Stimulated activated CD8-positive, alpha-beta memory T cell treated with anti-CD3 and anti-CD28 coated beads, Interleukin-15, amount 100 ng/mL, for 4 hours (primary cell): ENCODE measurements at places on chromosomes 3 and 15.

DNA sequence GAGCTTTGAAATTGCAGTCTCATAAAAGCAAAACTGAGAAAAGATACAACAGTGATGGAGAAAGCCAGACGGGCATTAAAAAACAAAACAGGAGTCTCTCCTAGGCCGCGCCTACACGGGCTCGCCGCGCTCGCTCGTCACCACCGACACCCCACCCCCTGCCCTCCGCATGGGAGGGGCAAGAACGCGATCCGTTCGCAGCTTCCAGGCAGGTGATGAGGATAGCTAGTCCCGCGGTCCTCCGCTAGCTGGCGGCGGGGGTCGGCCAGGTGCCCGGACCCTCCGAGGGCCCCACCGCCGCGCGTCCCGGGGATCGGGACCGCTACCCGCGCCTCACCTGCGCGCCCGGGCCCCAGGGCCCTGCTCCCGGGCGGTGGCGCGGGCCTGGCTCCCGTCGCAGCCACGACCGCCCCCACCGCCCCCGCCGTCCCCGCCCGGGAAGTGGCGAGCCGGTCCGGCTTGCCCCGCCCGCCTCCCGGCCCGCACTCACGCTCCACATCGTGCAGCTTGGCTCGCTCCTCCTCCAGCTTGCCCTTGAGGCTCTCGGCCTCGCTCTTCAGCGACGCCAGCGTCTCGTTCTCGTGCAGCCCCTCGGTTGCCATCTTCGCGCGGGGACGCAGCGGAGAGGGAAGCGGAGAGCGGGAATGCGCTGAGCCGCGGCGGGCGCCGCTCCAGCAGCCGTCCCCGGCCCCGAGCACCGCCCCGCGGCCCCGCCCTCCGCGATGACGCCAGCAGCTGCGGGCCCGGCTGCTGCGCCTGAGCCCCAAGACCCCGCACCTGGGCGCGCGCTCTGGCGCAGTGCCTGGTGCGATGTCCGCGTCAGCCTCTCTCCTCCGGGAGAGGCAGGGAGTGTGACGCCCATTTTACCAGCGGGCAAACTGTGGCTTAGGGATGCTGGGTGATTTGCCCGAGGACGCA is 11.7 kb downstream of the GNB5 start:
- peak; percentile 77 for DNase-seq

- no peak for DNase-seq
Observed at GRCh38 chr3:94799420-94800060, 736.7 kb downstream of the NSUN3 start.

DNA sequence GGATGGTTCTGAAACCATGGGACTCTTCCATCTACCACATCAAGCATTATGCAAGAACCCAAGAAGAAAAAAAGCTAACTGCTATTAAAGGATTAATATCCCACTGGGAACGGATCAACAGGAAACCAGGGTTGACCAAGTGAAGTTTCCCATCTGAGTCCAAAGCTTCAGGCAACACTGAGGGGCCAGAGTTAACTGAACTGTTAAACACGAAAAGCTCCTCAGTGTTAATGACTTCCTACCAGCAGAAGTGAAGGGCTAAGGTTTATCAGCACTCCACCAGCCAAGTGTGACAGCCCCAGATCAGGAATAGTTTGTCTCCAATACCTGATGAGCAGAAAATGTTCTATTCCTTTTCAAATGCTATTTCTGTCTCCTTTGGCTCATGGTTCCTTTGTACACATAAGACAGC is 36.7 kb downstream of the PTPN9 start:
- DNase-seq = no peak

DNA sequence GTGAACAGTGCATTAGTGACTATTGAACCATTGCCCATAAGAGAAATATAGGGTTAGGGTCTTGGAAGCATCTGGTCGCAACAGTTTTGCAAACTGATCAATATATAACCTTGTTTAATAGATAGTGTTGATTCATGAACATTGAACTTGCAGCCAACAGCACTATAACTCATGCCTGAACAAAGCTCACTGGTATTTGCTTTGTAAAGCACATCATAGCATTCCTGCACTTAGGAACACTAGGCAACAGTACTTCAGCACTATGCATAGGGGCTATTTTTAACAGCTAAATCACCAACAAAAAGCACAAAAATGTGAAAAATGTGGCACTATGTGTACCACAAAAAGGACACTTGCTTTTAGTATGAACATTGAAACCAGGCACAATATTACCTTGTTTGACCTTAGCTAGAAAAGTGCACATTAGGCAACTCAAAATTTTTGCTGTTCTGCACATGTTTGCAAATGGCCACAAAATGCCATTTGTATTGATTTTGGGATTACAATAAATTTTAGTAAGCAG is 68.0 kb downstream of the OXNAD1 start:
- DNase-seq = no peak

- no peak for DNase-seq
Observed at GRCh38 chr3:161443921-161444693, 52.5 kb upstream of the OTOL1 start.

DNA sequence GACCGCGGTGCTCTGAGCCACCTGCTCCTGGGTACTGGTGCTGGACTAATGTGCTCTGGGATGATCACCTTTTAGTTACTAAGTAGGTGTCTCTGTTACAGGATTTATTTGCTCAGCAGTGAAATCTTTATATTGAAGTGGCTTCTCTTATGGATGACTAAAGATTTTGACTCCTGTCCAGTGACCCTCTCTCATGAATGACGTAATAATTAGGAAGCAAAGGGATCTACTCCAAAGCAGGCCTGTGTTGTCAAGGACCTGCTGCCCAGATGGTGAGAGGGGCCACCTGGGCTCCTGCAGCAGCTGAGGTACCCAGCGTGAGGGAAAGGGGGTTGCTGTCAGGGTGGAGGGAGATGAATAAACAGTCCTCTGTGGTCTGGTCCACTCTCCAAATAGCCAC is 263.6 kb downstream of the GABRG3 start:
- no peak for DNase-seq

GRCh38 chr15:90871139-90871715 is 2.8 kb downstream of the FURIN start:
- no peak for DNase-seq

DNA sequence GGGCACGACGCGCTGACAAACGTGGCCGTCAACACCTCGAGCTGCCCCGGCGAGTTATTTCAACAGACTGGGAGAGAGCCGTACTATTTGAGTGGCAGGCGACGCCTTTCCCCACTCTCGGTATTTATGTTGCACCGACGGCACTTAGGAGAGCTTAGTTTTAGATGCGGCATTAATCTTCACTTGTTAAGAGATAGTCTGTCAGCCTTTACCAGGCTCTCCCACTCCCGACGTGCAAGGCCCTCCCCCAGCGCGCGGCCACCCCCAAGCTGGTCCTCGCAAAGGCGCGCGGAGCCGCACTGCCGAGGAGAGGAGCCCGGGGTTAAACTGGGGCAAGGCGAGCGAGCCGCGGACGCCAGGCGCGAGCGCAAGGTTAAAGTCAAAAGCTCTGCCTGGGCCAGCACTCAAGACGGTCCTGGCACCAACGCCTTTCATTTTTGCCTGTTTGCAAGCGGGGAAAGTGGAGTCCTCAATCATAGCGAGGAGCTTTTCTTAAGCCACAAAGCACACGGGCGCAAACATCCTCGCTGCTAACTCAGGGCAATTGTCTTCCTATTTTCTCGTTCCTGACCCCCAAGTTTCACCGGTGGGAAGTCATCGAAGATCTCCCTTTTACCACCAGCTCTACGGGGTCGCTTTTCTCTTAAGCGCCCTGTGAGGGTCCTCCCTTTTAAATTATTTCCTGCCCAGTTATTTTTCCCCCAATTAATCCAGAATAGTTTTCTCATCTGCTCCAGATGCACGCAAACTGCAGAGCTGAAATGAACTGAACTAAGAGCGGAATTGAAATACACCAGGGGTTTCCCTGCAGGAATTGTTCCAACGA is 86.6 kb downstream of the NR2F2 start:
- no peak for DNase-seq

GRCh38 chr3:130582457-130583153 is 65.6 kb downstream of the COL6A6 start:
- DNase-seq = no peak

DNA sequence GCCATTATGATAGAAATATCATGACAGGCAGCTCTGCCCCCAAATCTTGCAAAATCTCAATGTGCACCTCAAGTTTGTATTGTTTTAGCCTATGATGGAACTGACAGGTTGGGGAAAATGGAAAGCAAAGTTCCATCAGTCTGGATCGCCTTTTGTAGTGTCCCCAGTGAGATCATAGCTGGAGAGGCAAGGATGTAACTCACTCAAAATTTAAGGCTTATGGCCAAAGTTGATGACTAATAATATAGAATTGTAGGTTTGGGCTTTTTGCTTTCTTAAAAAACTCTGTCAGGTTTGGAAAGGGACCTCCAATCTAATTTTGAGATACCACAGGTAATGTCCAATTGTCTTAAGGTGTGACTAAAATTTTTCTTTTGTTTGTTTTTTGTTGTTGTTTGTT is 1.4 kb upstream of the ACP3 start:
- DNase-seq = no peak

DNA sequence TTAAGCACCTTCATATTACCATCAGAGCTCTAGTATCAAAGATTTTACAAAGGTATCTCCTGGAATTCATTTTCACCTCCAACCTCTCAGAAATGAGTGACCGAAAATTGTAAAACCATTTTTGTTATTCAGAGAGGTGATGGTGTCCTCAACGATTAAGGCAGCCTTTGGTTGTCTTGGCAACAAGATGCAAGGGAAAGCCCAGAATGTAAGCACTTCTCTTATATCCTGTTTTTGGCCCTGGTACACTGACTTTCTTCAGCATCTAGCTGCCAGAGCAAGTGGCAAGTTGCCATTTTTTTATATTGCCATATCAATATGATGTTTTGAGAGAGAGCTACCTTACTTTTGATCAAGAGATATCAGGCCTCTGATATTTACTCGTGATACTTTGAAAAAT is 384.9 kb upstream of the NECTIN3 start:
- DNase-seq = no peak

GRCh38 chr15:86872782-86873181 is 793.1 kb downstream of the AGBL1 start:
- no peak for DNase-seq

GRCh38 chr15:69107025-69107620 is 53.3 kb upstream of the GLCE start:
- DNase-seq = no peak

- DNase-seq = no peak
Observed at GRCh38 chr3:111252779-111253178, 181.2 kb downstream of the NECTIN3 start.

DNA sequence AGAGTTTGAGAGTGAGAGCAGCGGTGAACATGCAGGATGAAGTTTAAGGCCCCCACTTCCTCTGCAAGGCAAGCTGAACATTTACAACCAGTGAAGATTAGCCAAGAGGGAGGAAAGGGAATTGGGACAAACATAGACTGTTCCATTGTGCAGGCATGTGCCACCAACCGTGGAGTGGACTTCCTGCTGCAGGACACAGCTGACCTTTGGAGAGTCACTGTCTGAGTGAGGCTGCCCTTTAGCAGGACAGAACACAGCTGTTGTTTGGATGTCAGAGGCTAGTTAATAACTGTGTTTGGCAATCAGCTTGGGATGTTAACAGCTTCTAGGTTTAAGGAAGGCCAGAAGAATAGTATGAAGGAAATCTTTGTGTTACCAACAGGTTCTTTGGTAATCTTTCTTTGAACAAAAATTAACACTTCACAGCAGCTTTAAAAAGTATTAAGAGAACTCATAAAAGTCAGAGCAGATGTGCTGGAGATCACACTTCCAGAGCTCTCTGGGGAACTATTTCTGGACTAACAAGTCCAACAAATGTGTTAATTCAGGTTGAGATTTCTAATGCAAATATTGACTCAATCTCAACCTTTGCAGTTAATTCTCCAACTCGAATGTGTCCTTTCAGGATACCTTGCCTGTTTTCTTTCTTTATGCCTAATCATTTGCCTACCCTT is 31.4 kb downstream of the CTDSPL start:
- DNase-seq = no peak

DNA sequence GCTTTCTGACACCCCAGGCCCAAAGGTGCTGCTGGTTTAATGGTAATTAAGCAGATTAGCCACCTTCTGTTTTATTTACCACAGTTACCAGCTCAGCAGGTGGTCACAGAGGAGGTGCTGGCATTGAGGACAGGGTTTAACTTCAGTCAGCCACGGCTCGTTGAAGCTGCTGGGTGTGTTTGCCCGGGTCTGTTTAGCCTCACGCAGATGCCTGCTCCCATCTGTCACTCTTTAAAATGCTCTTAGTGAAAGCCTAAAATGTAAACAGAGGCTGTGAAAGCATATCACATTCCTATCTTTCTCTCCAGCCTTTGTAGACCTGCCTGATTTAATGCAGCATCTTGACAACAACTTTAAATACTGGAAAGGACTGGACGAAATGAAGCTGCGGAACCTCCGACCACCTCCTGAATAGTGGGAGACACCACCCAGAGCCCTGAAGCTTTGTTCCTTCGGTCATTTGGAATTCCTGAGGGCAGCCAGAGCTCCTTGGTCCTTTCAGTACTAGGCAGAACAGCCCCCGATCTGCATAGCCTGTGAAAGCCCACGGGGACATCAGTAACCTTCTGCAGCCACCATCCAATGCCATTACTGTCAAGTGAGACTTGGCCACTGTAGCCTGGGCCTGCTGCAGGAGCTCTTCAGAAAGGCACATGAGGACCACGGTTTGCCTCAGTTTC is 156.0 kb downstream of the PDE8A start:
- no peak for DNase-seq

DNA sequence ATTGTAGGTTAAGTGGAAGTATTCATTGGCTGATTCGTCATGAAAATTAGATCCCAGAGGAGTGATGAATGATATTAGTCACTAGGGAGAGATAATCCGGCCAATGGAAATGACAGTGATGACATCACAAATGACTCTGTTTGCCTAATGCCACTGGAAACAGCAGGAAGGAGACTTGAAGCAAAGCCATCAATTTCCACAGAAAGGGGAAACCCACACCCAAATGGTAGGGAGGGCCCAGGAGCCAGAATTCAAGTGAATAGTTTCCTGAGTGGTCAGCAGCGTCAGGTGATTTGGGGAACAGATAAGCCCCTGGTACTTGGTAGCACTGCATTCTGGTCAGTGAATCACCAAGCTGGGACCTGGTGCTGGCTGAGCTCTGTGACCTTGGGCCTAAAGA is 3.3 kb upstream of the ADAMTS9 start:
- no peak for DNase-seq

DNA sequence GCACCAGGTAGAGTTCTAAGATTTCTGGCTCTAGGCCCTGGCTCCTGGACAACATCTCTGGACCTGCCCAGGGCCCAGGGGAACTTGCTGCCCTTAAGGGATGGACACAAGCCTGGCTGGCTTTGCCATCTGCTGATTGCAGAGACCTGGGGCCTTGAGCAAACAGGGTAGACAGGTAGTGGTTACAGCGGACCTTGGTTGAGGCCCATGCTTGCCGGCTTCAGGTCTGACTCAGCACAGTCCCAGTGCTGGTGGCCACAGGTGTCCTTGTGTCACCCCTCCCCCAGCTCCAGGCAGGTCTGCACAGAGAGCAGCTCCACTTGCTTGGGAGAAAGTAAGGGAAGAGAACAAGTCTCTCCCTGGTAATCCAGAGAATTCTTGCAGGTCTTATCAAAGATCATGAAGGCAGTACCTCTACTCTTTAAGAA is 15.9 kb upstream of the ACTL6A start:
- no peak for DNase-seq

- no peak for DNase-seq
Observed at GRCh38 chr3:142623194-142623593, 27.0 kb downstream of the PLS1 start.
